GM12878 (cell line): ENCODE measurements at places on chromosomes 1 and 21. TPM values are rescaled to one million over a fixed set of nuclear protein-coding genes. Genes with fewer than 3 reads are reported as not detected.

- no peaks in the 10 kb centered on the region for H3K4me1 ChIP-seq
- H3K27me3 ChIP-seq: no peaks in the 10 kb centered on the region
- no peak for DNase-seq
Measured at GRCh38 chr1:41529621-41530395, 45.3 kb upstream of the EDN2 start.

DNA sequence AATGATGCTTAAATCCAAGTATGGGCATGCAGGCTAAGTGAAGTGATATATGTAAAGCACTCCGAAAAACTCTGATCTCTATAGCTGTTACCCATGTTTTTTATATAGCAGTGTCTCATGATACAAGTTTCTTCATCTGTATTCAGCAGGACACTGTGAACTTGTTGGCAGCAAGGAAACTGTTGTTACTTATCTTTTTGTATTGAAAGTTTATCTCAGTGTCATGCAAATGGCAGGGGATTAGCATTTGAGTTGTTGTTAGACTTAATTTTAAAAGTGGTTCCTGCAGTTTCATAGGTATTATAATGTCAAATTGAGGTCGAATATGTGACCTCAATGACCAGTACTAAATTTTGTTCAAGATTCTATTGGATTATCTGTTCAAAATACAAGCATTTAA lies 47.9 kb downstream of the NCAM2 start:
- no peaks in the 10 kb centered on the region for H3K36me3 ChIP-seq
- no peaks in the 10 kb centered on the region for H3K27me3 ChIP-seq
- H3K4me3 ChIP-seq: no peak overlapping the region

GRCh38 chr1:30427545-30427944 lies 295.8 kb downstream of the MATN1 start:
- no peaks in the 10 kb centered on the region for H3K27me3 ChIP-seq
- no peak overlapping the region for H3K27ac ChIP-seq
- H3K4me3 ChIP-seq: no peak overlapping the region
- H3K4me1 ChIP-seq: no peaks in the 10 kb centered on the region
- no peak for DNase-seq
- no peaks in the 10 kb centered on the region for H3K36me3 ChIP-seq

- no peak overlapping the region for H3K27ac ChIP-seq
- H3K4me3 ChIP-seq: no peak overlapping the region
- DNase-seq: no peak
- no peaks in the 10 kb centered on the region for H3K4me1 ChIP-seq
- H3K27me3 ChIP-seq: no peaks in the 10 kb centered on the region
Measured at GRCh38 chr1:36555041-36555440, 72.3 kb upstream of the CSF3R start.

- H3K4me1 ChIP-seq: no peaks in the 10 kb centered on the region
- no peak overlapping the region for H3K4me3 ChIP-seq
- no peaks in the 10 kb centered on the region for H3K27me3 ChIP-seq
- no peak overlapping the region for H3K27ac ChIP-seq
- no peak for DNase-seq
Measured at GRCh38 chr1:44621841-44622286, 52.4 kb downstream of the TMEM53 start.

DNA sequence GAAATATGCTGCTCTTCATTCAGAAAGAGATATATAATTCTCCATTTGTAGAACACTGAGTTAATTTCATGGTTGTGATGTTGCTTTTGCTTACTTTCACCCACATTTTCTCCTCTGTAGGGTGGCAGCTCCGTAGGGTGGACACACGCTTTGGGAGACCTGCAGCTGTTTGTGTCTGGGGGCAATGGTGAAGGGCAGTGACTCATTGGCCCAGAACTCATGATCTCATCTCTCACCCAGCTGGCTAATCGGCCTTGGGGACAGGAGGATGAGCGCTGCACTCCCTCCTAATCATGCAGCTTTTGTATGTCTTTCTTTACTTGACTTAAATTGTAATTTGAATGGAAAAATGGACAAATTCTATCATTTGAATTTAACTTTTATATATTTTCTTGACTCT lies 9.6 kb downstream of the DISC1 start:
- no peaks in the 10 kb centered on the region for H3K27me3 ChIP-seq
- no peak overlapping the region for H3K27ac ChIP-seq
- H3K36me3 ChIP-seq: no peaks in the 10 kb centered on the region
- H3K4me1 ChIP-seq: no peaks in the 10 kb centered on the region
- H3K4me3 ChIP-seq: no peak overlapping the region

DNA sequence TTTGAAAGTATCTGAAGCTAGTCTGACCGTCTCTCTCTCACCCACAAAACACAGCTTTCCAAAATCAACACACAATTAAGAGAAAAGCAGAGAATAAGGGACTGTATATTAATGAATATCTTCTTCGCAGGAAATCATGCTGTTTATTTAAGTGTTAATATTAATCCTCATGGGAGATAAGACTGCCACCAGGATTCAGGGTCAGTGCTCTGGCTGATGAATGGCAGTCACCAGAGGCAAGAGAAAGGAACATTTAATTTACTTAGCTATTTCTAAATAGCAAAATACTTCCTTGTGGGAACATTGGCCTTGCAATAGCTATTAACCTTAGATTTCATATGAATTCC lies 2.2 kb downstream of the SCYL3 start:
- peaks cover 3% of the 10 kb centered on the region; the same call in 1 of the 2 replicates for H3K36me3 ChIP-seq
- no peaks in the 10 kb centered on the region for H3K27me3 ChIP-seq
- peaks cover 23% of the 10 kb centered on the region for H3K4me1 ChIP-seq
- peak overlapping the region; percentile 99 for H3K27ac ChIP-seq

- peaks cover 9% of the 10 kb centered on the region for H3K4me1 ChIP-seq
- no peak for DNase-seq
- H3K27me3 ChIP-seq: no peaks in the 10 kb centered on the region; the same call in none of the 2 replicates
- no peak overlapping the region for H3K4me3 ChIP-seq
- H3K27ac ChIP-seq: no peak overlapping the region
- no peaks in the 10 kb centered on the region for H3K36me3 ChIP-seq
Measured at GRCh38 chr1:228012555-228012954, 5.8 kb downstream of the WNT3A start.

DNA sequence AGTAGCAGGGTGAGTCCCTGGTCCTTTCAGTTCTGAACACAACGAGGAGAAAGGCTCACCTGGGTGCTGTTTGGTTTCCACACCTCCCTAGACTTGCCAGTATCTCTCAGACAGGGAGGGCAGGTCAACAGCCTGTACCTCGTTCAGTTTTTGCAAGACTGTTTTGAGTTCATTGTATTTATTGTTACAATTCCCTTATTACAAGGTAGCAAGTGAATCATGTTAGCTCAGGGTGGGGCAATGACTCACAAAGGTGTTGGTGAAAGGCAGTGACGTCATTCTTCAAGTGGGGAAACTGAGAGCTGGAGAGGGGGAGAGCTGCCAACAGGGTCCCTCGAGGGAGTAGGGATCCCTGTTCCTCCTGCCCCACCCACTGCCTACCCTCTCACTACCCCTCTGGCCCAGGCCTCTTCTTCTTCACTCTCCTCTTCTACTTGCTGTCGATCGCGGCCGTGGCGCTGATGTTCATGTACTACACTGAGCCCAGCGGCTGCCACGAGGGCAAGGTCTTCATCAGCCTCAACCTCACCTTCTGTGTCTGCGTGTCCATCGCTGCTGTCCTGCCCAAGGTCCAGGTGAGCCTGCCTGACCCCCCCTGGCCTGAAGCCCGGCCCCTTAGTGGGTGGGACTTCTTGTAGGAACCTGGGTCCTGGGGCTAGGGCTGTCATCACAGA lies 13.4 kb downstream of the SERINC2 start:
- no peaks in the 10 kb centered on the region; the same call in 1 of the 2 replicates for H3K36me3 ChIP-seq
- no peak for DNase-seq
- H3K27ac ChIP-seq: no peak overlapping the region
- H3K4me3 ChIP-seq: no peak overlapping the region
- no peaks in the 10 kb centered on the region for H3K27me3 ChIP-seq

- no peak for DNase-seq
- H3K27ac ChIP-seq: peak overlapping the region; percentile 79
- H3K27me3 ChIP-seq: no peaks in the 10 kb centered on the region
Measured at GRCh38 chr1:161133220-161133740, 813 bp upstream of the DEDD start.

- H3K27ac ChIP-seq: no peak overlapping the region
- peaks cover 14% of the 10 kb centered on the region for H3K36me3 ChIP-seq
- no peaks in the 10 kb centered on the region for H3K27me3 ChIP-seq
- DNase-seq: no peak
- H3K4me3 ChIP-seq: no peak overlapping the region
- peaks cover 16% of the 10 kb centered on the region for H3K4me1 ChIP-seq
Measured at GRCh38 chr1:197178998-197179397, 32.5 kb upstream of the ASPM start.

- no peaks in the 10 kb centered on the region for H3K27me3 ChIP-seq
- H3K4me1 ChIP-seq: no peaks in the 10 kb centered on the region
- no peak overlapping the region for H3K4me3 ChIP-seq
- H3K36me3 ChIP-seq: no peaks in the 10 kb centered on the region
Measured at GRCh38 chr1:54934869-54935268, 45.6 kb upstream of the TMEM61 start.

GRCh38 chr1:118023199-118023598 lies 93.7 kb downstream of the WDR3 start:
- DNase-seq: no peak
- no peak overlapping the region for H3K4me3 ChIP-seq
- no peak overlapping the region for H3K27ac ChIP-seq
- H3K36me3 ChIP-seq: no peaks in the 10 kb centered on the region
- no peaks in the 10 kb centered on the region for H3K4me1 ChIP-seq
- no peaks in the 10 kb centered on the region for H3K27me3 ChIP-seq

GRCh38 chr1:173438675-173439074 lies 38.5 kb upstream of the PRDX6 start:
- no peaks in the 10 kb centered on the region for H3K36me3 ChIP-seq
- H3K4me3 ChIP-seq: no peak overlapping the region
- no peaks in the 10 kb centered on the region for H3K4me1 ChIP-seq

GRCh38 chr21:42094811-42095210 lies 23.7 kb downstream of the UMODL1 start:
- H3K27ac ChIP-seq: no peak overlapping the region
- no peak for DNase-seq
- no peaks in the 10 kb centered on the region for H3K4me1 ChIP-seq

- DNase-seq: peak; percentile 71
- H3K36me3 ChIP-seq: no peaks in the 10 kb centered on the region
Measured at GRCh38 chr1:157176591-157177121, 38.5 kb upstream of the ETV3 start.

GRCh38 chr1:162697140-162697895 lies 65.1 kb downstream of the DDR2 start:
- no peak for DNase-seq
- H3K4me1 ChIP-seq: 0 out of 2 replicates have a peak, but pooled peaks cover 5% of the 10 kb centered on the region
- H3K36me3 ChIP-seq: no peaks in the 10 kb centered on the region
- H3K27me3 ChIP-seq: no peaks in the 10 kb centered on the region

DNA sequence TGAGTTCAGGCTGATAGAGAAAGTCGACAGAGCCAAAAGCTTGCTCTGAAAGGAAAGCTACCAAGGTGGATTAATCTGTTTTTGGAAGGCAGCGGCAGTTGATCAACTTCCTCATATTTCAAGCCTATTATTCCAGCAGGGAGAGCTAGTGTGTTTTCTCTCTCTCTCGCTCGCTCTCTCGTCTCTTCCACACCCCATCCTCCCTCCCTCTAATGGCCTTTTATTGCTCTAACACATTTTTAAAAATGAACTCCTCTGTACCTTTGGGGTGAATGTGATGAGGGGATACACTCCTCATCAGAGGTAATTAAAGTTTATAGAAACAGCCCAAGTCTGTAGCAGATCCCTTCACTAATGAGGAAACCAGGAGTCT lies 126.4 kb downstream of the CLIC6 start:
- no peak overlapping the region for H3K4me3 ChIP-seq
- no peaks in the 10 kb centered on the region; the same call in 1 of the 2 replicates for H3K36me3 ChIP-seq
- H3K4me1 ChIP-seq: no peaks in the 10 kb centered on the region
- no peak for DNase-seq
- H3K27ac ChIP-seq: no peak overlapping the region

DNA sequence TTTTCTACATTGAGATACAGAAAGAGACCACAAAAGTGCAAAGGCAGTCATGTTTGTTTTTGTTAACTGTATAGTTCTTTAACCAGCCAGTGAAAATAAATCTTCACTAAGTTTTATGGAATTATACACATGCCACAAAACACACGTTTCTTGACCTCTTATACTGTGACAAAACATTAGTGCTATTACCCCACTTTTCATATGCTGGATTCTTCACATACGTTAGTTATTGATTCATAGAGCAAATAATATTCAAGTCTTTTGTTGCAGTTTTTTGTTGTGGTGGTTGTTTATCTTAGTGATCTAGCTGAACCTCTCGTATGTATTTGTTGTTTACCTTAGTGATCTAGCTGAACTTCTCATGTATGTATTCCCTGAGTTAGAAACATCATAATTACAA lies 28.0 kb downstream of the LYPLAL1 start:
- H3K27ac ChIP-seq: no peak overlapping the region
- H3K4me1 ChIP-seq: no peaks in the 10 kb centered on the region
- no peak overlapping the region for H3K4me3 ChIP-seq
- DNase-seq: no peak
- H3K27me3 ChIP-seq: no peaks in the 10 kb centered on the region

DNA sequence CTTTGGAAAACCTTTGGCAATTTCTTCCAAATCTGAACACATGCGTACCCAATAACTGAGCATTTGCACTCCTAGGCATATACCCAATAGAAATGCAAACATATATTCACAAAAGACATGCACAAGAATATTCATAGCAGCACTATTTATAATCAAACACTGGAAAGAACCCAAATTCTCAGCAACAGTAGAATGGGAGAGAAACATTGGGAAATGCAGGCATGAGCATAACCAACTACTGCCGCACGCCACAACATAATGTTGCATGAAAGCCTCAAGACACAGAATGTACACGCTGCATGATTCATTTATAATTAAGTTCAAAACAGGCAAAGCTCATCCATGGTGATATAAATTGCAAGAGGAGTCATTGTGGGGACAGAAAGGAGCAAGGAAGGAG lies 69.5 kb upstream of the FBXO28 start:
- no peak overlapping the region for H3K27ac ChIP-seq
- no peak overlapping the region for H3K4me3 ChIP-seq
- no peaks in the 10 kb centered on the region for H3K36me3 ChIP-seq
- no peak for DNase-seq

GRCh38 chr1:38784452-38785284 lies 74.9 kb downstream of the RRAGC start:
- H3K4me3 ChIP-seq: no peak overlapping the region
- H3K27me3 ChIP-seq: no peaks in the 10 kb centered on the region; the same call in 1 of the 2 replicates
- no peaks in the 10 kb centered on the region for H3K36me3 ChIP-seq
- H3K27ac ChIP-seq: no peak overlapping the region
- no peak for DNase-seq
- no peaks in the 10 kb centered on the region for H3K4me1 ChIP-seq

GRCh38 chr1:101283443-101283842 lies 46.6 kb downstream of the S1PR1 start:
- no peaks in the 10 kb centered on the region for H3K27me3 ChIP-seq
- no peaks in the 10 kb centered on the region for H3K36me3 ChIP-seq
- H3K4me3 ChIP-seq: no peak overlapping the region
- no peak overlapping the region for H3K27ac ChIP-seq
- DNase-seq: no peak

The PGLYRP3 gene
- total RNA-seq: 0.29 TPM in 1 of 2 replicates, not detected in the other

The EXOSC10 gene
- total RNA-seq: 60.0 and 62.5 TPM in 2 replicates

The SZRD1 gene
- total RNA-seq: 207 and 213 TPM in 2 replicates

The RCSD1 gene
- total RNA-seq: 77.4 and 78.3 TPM in 2 replicates

The ERVH48-1 gene
- not detected in 2 replicates for total RNA-seq

The ELAPOR1 gene
- total RNA-seq: 0.21 TPM in 1 of 2 replicates, not detected in the other

The CHAF1B gene
- total RNA-seq: 24.8 TPM in 2 replicates

The RGS13 gene
- 0.23 and 0.29 TPM in 2 replicates for total RNA-seq

The OR6N1 gene
- not detected in 2 replicates for total RNA-seq

The MLLT11 gene
- 7.0 TPM in 2 replicates for total RNA-seq

The COL16A1 gene
- 3.7 and 3.9 TPM in 2 replicates for total RNA-seq

The TEDDM1 gene
- total RNA-seq: not detected in 2 replicates

The TFF2 gene
- not detected in 2 replicates for total RNA-seq

The G0S2 gene
- 0.24 and 0.51 TPM in 2 replicates for total RNA-seq

The CFAP107 gene
- not detected in 2 replicates for total RNA-seq
